Muscle of arm (tissue), 14 donors: ENCODE measurements at places on chromosomes 1 and 21.

DNA sequence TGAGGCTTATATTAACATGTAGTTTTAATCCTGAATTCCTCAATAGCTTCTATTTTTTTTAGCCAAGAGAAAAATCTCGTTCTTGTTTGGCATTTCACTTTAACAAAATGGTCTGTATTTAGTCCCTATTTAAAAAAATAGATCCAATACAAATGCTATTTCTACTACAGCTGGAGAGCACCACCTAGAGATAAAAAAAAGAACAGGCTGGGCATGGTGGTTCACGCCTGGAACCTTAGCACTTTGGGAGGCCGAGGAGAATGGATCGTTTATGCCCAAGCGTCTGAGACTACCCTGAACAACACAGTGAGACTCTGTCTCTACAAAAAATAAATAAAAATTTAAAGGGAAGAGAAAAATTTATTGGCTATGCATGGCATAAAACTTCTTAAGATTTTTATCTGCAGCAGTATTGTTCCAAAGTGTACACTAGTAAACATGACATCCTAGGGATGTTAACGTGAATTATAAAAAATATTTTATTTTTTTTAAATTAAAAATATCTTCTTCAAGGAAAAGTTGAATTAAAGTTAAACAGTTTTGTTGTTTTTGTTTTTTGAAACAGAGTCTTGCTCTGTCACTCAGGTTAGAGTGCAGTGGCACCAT, 4.4 kb downstream of the ST7L start:
- DNase-seq: no peak

- DNase-seq: peak; percentile 38
Observed at GRCh38 chr1:11478571-11479374, at the start of gene DISP3. Gene DISP3, plus strand, starts transcription at chr1:11479155. Its CDS starts 21,838 bp downstream, at chr1:11500993.

DNA sequence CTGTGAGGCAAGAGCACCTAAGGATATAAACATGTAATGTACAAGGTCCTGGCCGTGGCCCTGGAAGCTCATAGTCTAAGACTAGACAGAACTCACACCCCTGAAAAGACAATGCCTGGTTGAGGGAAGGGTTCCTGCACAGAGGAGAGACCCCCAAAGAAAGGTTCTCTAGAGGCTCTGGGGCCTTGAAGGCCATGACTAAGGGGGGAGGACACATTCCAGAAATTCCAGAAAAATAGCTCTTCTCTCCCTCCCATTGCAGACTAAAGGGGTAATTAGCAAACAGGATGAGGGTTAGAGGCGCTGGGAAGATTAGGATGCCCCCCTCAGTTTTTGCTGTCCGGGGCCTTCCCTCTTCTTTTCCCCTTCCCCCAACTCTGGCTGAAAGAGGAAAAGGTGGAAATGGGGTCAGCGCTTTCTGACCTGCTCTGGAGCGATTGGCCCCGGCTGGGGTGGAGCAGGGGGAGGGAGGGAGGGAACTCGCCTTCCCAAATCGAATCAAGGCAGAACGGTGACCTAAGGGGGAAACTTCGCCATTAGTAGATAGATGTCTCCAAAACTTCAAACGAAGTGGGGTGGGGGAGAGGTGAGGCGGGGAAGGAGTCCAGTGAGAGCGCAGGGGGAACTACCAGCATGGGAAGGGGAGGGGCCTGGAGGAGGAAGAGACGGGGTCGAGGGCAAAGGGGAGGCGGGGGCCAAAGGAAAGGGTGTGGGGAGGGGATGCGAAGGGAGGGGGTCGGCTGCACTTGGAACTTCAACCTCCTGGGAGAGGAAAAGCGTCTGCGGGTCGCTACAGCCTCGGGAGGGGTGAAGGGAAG, 11.8 kb downstream of the PAX7 start:
- no peak for DNase-seq

DNA sequence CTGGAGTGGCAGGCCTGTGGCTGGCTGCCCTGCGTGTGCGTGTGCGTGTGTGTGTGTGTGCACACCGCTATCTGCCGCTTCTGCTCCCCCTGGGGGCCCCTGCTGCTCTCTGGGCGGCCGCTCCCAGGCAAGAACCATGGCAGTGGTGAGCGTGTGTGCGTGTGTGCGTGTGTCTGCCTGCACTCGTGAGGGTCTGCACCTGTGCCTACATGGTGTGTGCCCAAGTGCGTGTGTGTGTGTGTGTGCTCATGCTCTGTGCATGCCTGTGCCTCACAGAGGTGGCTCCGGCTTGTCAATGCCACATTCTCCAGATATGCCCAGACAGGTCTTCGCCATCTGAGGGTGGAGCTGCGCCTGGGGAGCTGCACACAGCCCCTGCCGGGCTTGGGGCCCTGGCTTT, 18.7 kb upstream of the PEX10 start:
- DNase-seq: no peak

DNA sequence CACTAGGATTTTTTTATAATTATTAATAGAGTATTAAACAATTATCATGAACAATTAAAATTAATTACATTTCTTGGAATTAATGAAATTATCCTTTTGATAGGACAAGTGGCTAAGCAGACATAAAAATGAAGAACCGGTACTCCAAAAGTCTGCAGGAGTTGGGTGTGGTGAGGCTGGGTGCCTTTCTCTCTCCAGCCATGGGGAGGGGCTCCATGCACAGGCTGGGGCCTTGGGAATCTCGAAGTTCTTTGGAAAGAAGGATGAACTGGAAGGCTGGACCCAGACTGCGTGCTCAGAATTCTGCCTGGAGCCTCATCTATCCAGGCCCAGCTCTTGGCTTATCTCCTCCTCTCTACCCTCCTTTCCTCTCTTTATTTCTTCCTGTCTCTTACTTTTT, 94.1 kb downstream of the ACTL8 start:
- no peak for DNase-seq

DNA sequence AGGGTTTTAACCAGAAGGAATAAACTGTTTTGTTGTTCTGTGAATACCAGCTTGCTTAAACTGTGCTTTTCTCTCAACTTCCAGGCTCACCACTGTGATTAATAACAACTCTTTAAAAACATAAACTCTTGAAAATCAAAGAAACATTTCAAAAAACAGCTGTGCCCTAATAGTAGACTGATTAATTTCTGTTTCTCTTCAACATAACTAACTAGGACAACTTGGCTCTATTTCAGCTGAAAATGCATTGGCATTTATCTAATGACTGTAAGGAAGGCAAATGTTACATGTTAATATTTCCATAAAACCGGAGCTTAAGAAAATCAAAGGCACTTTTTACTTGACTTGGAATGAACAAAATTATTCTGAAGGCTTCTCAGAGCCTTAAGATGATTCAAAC, 656.1 kb upstream of the NEGR1 start:
- no peak for DNase-seq

DNA sequence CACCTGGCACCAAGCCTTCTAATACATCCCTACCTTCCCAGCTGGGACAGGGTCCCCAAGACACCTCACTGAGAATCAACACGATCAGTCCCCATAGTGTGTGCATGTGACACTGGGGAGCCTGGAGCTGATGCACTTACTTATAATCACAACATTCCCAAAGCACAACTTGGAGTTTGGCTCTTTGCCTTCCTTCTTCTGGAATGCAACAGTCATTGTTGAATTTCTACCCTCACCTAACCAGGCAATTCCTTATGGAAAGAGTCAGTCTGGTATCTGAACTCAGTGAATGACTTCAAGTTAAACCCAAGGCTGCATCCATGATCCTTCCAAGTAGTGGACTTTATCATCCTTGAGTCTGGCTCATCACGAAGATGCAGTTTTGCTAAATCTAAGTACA, 86.1 kb downstream of the DSCAM start:
- DNase-seq: no peak

GRCh38 chr1:30445449-30445848, 277.9 kb downstream of the MATN1 start:
- no peak for DNase-seq

DNA sequence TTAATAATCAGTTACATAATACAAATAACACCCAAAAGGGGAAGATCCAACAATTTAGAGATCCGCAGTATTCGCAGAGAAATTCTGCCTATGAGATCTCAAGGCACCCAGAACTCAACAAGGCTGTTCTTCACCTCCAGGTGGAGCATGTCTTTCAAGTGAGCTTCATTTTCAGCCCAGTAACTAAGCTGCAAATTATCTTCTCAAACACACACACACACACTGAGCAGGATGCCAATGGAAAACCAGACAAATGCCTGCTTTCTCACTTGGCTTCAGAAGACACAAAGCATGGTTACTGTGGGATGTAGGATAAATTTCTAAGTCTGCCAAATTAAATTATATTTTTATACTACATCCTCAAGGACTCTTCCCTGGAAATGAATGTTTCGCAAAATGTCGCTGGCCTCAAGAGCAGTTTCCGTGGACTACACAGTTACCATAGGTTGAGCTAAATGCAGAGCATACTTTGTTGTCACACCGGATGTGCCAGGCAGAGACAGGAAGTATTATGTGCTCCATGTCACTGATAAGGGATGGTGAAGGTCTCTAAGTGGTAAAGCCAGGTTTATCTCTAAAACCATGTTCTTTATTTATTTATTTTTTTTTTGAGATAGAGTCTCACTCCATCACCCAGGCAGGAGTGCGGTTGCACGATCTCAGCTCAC, 30.3 kb downstream of the UBR4 start:
- DNase-seq: peak; percentile 8

DNA sequence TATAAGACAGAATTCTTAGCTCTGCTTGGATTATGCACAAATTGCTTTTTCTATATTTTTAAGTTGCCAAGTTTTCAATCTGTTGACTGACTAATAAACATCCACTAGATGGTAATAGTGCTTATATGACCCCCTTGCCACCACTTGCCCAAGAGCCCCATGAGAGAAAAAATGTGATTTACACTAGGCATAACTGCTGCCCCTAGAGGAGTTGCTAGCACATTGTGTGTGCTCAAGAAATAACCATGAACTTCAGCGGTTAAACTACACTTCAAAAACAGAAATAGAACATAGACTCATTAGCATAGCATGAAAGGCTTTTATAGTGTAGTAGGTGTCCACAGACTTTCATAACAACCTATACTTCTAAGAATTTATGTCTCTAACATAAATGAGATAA, 61.4 kb downstream of the BRINP3 start:
- DNase-seq: no peak

GRCh38 chr1:8022395-8023286, 3.5 kb downstream of the ERRFI1 start:
- no peak for DNase-seq

DNA sequence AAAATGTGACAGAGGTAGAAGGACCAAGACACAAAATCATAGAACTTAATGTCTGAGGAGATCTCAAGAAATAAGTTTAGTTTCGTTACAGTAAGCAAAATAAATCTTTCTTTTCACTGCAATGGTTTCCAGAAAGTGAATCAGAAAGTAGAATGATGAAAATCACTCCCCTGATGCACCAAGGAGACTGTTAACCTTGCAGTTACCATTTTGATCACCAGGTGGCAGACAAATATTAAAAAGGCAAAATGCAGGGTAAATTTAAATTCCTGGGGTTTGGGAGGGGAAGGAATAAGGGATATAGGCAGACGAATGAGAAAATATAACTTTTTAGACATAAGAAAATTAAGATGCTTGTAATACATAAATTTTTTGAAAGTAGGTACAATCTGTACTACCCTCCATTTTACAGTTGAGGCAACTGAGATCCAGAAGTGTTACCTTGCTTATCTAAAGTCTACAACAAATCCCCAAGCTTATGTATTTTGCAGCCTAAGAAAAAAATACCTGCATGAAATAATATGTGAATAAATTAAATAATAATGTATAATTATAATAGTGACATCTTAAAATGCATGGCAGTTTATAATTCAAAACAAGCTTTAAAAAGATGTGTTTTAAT, 253.2 kb downstream of the CRB1 start:
- DNase-seq: peak; percentile 11

- DNase-seq: no peak
Observed at GRCh38 chr1:89259283-89259971, 13.2 kb downstream of the GBP5 start.

DNA sequence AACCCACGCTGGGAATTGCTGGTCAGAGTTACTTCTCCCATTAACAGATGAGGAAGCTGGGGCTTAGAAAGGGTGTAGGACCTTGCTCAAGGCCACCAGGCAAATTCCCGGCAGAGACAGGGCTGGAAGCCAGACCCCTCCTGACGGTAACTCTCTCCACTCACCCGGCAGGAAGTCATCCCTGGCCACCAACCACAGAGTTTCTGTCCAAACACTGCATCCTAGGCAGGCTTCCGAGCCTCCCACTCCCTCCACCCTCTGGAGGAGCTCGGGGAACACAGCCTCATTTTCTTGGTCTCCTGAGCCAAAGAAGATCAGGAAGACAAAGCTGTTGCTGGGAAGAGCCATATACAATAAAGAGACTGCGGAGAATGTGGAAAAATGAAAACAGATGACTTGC, 25.0 kb upstream of the ZNF436 start:
- peak; percentile 86 for DNase-seq

GRCh38 chr1:6785318-6785727, at the start of gene CAMTA1:
Gene CAMTA1, plus strand, starts transcription at chr1:6785454. Its CDS starts 77 bp downstream, at chr1:6785531.
- no peak for DNase-seq

- DNase-seq: no peak
Observed at GRCh38 chr21:24112020-24112419, 1495.3 kb downstream of the MRPL39 start.

- DNase-seq: peak; percentile 86
Observed at GRCh38 chr1:216221260-216221700, 202.0 kb downstream of the USH2A start.

DNA sequence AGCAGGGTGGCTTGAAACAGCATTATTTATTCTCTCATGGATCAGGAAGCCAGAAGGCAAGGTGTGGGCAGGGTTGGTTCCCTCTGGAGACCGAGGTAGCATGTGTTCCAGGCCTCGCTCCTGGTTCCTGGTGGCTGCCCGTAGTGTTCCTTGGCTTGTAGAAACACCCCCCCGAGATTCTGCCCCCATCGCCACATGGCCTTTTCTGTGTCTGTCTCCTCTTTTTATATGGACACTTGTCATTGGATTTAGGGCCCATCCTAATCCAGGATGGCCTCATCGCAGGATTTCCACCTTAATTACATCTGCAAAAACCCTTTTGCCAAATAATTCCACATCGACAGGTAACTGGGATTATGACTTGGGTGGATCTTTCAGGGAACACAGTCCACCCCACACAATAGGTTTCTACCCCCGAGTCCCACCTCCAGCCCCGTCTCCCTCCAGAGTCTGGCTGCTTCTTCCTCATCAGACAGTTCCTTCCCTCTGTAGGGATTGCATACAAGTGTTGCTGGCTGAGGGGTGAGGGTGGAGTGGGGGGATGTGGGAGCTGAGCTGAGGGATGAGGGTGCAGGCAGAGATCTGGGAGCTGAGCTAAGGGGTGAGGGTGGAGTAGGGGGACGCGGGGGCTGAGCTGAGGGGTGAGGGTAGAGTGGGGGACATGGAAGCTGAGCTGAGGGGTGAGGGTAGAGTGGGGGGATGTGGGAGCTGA, 12.3 kb upstream of the NPHP4 start:
- no peak for DNase-seq

DNA sequence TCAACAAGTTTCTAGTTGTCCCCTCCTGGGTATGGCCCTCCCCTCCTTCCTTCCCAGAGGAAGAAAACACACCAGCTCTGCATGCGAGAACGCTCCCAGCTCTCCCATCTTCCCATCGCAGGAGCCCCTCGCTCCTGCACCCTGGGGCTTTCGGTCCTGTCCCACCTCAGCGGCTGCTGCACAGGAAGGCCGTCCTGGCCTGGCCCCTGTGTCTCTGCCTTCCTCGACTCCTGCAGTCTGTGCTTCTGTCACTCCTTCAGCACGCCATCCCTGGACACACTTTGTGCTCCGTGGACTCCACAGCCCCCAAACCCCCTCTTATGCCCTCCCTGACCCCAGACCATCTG, 23.2 kb downstream of the KRTAP10-1 start:
- DNase-seq: no peak
